Naive thymus-derived CD8-positive, alpha-beta T cell (primary cell): ENCODE measurements at places on chromosomes 6 and 20. TPM values are rescaled to one million over a fixed set of nuclear protein-coding genes. Genes with fewer than 3 reads are reported as not detected.

GRCh38 chr6:39608652-39609345 is 116.4 kb downstream of the KIF6 start:
- DNase-seq = no peak

DNA sequence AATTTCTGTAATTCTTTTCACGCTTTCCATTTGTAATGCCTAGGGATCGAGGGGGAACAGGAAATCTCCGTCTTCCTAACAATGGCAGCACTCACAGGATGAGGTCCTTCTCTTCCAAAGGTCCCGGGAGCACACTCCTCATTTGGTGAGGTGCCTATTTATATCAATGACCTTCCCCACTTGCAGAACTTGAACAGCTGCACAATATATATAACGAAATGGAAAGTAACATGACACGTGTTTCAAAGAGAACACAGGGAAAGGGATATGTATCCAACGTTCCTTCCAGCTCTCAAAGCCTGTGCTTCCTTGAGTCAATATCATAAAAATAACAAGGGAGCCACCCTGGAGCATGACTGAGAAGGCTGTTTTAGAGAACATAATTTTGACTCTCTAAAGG is 78.6 kb upstream of the RBM24 start:
- DNase-seq = no peak

DNA sequence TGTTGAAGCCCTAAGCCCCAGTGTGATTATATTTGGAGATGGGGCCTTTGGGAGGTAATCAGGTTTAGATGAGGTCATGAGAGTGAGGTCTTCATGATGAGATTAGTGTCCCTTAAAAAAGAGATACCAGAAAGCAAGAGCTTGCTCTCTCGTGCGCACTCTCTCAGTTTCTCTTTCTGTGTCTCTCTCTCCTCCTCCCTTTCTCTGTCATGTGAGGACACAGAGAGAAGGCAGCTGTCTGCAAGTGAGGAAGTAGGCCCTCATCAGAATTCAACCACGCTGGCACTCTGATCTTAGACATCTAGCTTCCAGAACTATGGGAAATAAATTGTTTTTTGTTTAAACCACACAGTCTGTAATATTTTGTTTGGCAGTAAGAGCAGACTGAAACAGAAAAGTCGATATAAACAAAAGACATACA is 180.5 kb downstream of the IBTK start:
- no peak for DNase-seq

GRCh38 chr6:143732536-143732935 is 54.8 kb downstream of the PHACTR2 start:
- DNase-seq = no peak

GRCh38 chr6:54778731-54779130 is 67.8 kb upstream of the FAM83B start:
- no peak for DNase-seq

DNA sequence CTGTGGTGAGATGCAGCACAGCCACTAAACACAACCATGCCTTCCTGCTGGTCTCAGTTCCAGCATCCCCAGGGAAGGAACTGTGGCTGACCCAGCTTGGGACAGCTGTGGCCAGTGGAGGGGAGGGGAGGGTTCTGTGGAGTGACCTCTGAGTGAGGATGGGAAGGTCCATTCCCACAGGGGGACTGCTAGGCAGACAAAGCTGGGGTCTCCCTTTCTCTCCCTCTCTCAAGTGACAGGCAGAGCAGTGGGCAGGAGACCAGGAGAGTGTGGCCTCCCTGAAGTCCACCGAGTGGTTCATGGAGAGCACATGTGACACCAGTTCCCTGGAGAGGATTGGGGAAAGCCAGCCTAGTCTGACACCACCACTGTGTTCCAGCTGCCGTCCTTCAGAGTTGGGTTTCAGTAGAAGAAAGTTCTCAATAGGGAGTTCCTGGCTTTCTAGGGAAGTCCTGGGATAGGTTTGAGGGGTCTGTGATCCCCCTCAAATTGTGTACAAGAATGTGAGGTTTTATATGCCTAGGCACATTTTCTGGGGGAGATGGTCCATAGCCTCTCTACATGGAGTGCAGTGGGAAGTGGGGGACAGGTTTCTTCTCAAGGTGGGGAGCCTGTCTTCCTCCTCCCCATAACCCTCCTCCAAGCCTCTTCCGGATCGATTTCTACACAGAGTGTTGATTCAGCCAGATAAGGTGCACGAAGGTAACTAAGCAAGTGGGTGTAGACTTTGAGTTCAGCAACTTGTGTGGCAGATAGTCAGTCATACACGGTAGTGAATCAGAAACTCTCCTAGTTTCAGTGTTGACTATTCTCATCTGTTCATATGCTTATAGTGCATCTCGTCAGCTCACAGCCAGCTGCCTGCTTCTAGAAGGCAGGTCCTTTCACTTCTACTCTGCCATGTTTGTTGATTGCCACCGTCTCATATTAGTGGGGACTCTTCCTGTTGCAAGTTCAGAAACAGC is 18.9 kb downstream of the MANBAL start:
- DNase-seq = no peak

DNA sequence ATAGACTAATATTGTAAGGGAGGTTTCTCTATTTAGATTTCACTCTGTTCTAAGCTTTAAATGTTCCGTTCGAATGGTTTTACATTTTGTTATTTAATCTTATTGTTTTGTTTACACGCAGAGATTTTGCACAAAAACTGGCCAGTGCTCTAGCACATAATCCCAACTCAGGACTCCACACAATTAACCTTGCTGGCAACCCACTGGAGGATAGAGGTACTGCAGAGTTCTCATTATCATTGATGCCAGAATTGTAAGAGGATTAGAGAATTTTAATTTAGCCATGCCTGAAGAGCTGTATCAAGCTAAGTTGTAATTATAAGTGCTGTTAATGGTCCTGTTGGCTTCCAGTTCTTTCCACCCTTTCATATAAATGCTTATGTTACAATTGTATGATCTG is 179.7 kb upstream of the SCGN start:
- DNase-seq = no peak

- no peak for DNase-seq
Measured at GRCh38 chr6:42236682-42237473, 19.2 kb upstream of the MRPS10 start.

GRCh38 chr6:31727034-31727716 is 1.9 kb downstream of the DDAH2 start:
- no peak for DNase-seq

- DNase-seq = no peak
Measured at GRCh38 chr6:167572841-167573271, 248.0 kb downstream of the TTLL2 start.

GRCh38 chr6:4644996-4645395 is 131.2 kb upstream of the CDYL start:
- no peak for DNase-seq

DNA sequence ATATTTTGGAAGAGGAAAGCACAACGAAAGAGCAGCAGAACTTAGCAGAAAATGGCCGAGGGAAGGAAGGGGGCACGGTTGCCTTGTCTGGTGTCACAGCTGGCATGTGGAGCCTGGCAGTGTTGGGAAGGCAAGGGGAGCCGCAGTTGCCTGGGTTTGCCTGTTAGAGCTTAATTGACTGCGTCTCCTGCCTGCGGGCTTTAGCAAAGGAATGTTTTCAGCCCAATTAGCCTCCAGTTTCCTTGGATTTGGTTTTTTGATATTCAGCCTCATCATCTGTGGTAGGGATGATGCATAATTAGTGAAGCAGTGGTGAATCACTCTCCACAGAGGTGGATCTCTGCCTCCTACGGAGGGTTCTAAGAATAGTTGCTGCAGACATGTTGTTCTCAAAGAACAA is 832.6 kb downstream of the QKI start:
- no peak for DNase-seq

DNA sequence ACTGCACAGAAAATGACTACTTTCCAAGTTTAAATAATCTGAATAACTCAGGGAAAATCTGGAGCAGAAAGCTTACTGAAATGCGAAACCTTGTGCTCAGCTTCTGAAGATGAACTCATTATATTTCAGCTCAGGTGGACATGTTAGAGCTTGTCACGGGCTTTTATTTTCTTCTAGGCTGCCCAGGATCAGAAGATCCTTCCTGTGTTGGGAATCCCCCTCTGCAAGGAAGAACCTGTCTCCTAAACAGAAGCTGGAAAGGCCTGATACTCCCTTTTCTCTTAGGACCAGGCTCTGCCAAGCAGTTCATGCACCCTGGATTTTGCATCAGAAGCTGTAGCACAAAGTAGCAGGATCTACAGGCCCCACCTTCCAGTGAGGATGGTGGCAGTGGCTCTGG is 5.1 kb upstream of the SLC2A12 start:
- DNase-seq = no peak

DNA sequence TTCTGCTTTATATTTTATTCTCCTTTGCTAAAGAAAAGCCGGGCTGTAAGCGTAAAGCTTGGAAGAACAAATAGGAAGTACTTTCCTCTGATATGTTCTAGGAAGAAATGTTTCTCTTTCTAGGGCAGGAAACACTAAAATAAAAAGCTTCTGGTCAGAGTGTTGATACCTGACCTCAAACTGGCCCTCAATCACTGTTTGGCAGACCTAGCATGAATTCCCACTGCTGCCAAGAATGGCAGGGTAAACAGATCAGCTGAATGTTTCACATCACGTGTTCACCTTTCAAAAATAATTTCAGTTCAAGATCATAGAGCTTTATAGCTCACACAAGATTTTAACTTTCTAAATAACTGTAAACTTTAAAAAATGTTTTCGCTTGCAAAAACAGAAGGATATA is 2.9 kb downstream of the MPC1 start:
- DNase-seq = no peak

DNA sequence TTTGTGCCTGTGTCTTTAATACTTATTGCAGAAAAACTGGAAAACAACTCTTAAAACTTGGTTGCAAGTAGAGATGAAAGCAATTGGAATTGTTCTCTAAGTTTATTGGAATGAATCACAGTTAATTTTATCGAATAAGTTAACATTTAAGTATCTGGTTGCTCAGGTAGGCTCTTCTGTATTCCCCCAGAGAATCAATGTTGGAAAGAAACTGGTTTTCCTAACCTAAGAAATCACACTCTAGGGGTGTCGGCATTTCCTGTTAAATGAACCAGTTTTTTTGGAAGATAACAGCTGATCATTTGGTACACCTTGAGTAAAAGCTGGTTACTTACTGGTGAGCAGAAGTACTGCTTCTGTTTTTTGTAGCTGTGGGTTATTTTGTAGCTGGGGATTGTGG is 5.2 kb downstream of the TFAP2C start:
- no peak for DNase-seq

DNA sequence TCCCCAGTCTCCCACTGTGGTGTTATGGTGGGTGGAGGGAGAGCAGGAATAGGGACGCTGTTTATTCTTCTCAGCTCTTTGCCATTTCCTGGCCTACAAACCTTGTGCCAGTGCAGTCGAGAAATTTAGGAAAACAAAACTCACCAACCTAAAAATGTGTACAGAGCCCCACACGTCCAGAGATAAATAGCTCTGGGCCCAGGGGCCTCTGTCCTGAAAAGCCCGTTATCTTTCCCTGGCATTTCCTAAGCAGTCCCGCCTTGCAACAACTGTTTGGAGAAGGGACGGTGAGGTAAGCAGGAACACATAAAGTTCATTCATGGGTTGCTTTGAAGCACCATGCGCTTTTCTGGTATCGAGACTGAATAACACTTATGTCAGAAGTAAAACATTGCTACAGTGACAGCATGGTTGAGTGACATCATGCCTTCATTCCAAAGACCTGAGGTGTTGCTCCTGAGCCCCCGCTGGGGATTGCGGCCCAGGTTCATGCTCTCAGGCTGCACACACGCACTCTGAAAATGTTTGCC is 80.1 kb upstream of the NXT1 start:
- DNase-seq = no peak

DNA sequence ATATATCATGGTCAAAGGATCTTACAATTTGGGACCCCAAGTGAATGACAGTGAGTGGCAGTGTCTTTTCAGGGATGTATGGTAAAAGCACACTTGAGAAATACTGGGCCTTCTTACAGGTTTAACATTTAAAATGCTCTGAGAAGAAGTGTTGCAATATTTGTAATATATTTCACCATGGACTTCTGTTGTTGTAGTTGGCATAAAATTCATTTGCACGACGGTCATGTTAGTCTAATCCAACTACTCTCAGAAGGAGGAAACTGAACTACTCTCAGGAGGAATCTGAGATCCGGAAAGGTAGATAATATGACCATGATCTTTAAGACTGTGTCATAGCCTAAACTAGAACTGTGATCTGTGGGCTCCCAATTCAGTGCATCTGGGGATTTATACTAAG is 700.1 kb downstream of the HDGFL1 start:
- no peak for DNase-seq

- DNase-seq = no peak
Measured at GRCh38 chr20:34449674-34450592, 66.3 kb upstream of the DYNLRB1 start.

GRCh38 chr20:63497946-63498935 is 642 bp downstream of the EEF1A2 start:
- no peak for DNase-seq

DNA sequence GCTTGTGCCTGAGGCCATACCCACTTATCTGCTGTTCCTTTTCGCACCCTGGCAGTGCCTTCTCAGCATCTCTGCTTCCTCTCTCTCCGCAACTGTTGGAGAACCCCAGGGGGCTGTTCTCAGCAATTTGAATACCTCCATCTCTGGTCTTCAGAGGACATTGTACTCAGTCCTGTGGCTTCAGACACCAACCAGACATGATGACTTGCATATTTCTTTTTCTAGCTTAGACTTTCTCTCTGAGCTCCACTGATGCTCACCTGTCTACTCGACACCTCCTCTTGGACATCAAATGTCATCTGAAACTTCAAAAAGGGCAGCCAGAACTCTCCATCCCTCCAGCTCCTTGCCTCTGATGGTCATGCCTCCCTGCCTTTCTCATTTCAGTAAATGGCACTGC is 18.9 kb upstream of the KCNK16 start:
- DNase-seq = no peak

DNA sequence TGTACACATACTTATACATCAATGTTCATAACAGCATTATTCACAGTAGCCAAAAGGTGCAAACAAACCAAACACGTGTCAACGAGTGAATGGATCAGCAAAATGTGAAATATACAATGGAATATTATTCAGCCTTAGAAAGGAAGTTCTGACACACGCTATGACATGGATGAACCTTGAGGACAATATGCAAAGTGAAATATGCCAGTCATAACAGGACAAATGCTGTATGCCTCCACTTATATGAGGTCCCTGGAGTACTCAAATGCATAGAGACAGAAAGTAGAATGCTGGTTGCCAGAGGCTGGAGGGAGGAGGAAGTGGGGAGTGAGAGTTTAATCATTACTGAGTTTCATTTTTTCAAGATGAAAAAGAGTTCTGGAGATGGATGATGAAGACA is 37.8 kb upstream of the IGF2R start:
- DNase-seq = no peak

TRIM38 gene
- total RNA-seq = 28.5 TPM

C20orf144 gene
- 0.47 TPM for total RNA-seq

ECHDC1 gene
- 40.1 TPM for total RNA-seq

CSE1L gene
- 42.6 TPM for total RNA-seq

COL21A1 gene
- total RNA-seq = not detected

TRIM10 gene
- total RNA-seq = not detected

NOTCH4 gene
- total RNA-seq = 1.8 TPM

TBXT gene
- not detected for total RNA-seq

SLA2 gene
- total RNA-seq = 34.4 TPM

CAGE1 gene
- 0.63 TPM for total RNA-seq

TNXB gene
- total RNA-seq = 17.8 TPM

RUNX2 gene
- total RNA-seq = 36.7 TPM

SLC35D3 gene
- total RNA-seq = not detected
